ENCODE measurements at places on chromosomes 6 and 20. TPM values are rescaled to one million over a fixed set of nuclear protein-coding genes. Genes with fewer than 3 reads are reported as not detected.

- no peak overlapping the region for H3K27ac ChIP-seq
- DNase-seq = no peak
- H3K4me1 ChIP-seq = peaks cover 10% of the 10 kb centered on the region
- no peaks in the 10 kb centered on the region for H3K36me3 ChIP-seq
Observed at GRCh38 chr6:144335311-144335861, 50.3 kb downstream of the UTRN start.

GRCh38 chr20:46206025-46206424 lies 87.9 kb downstream of the CD40 start:
- H3K4me3 ChIP-seq = no peak overlapping the region

DNA sequence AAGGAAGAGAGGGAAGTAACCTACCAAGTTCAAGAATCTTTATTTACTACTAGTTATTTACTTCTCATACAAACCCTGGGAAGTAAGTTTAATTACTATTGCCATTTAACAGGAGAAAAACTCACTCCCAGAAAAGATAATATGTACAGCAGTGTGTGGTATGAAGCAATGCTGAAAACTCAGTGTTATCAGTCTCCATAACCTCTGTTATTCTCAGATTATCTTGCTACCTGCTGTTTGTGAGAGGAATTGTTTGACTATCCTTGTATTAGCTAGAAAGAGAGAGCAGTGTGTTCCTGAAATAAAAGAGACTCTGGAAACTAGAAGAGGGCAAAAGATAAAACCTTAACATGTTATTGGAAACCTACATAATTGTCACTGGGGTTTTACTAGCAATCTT lies 38.2 kb downstream of the ADGRB3 start:
- no peak overlapping the region for H3K4me3 ChIP-seq
- no peaks in the 10 kb centered on the region for H3K4me1 ChIP-seq
- no peak overlapping the region for H3K27ac ChIP-seq
- H3K36me3 ChIP-seq = no peaks in the 10 kb centered on the region
- no peak for DNase-seq

GRCh38 chr6:106790935-106791334 lies 161.6 kb downstream of the QRSL1 start:
- H3K4me3 ChIP-seq = no peak overlapping the region
- no peaks in the 10 kb centered on the region for H3K27me3 ChIP-seq
- no peaks in the 10 kb centered on the region for H3K4me1 ChIP-seq
- no peak overlapping the region for H3K27ac ChIP-seq
- DNase-seq = no peak

- no peaks in the 10 kb centered on the region for H3K27me3 ChIP-seq
- no peak overlapping the region for H3K27ac ChIP-seq
- H3K36me3 ChIP-seq = peaks cover 3% of the 10 kb centered on the region
Observed at GRCh38 chr6:56582236-56582635, 60.5 kb downstream of the DST start.

NMBR gene
- total RNA-seq = not detected

- H3K4me3 ChIP-seq = no peak within 1 kb of the TSS
- H3K27me3 ChIP-seq = no peaks in the 10 kb centered on the region
- H3K36me3 ChIP-seq = no peaks in the 10 kb centered on the region
- no peak for DNase-seq
Observed at GRCh38 chr20:46550461-46550860, at the start of gene OCSTAMP. Gene OCSTAMP (minus strand): TSS chr20:46550654. CDS start chr20:46550560, 94 bp downstream.

DNA sequence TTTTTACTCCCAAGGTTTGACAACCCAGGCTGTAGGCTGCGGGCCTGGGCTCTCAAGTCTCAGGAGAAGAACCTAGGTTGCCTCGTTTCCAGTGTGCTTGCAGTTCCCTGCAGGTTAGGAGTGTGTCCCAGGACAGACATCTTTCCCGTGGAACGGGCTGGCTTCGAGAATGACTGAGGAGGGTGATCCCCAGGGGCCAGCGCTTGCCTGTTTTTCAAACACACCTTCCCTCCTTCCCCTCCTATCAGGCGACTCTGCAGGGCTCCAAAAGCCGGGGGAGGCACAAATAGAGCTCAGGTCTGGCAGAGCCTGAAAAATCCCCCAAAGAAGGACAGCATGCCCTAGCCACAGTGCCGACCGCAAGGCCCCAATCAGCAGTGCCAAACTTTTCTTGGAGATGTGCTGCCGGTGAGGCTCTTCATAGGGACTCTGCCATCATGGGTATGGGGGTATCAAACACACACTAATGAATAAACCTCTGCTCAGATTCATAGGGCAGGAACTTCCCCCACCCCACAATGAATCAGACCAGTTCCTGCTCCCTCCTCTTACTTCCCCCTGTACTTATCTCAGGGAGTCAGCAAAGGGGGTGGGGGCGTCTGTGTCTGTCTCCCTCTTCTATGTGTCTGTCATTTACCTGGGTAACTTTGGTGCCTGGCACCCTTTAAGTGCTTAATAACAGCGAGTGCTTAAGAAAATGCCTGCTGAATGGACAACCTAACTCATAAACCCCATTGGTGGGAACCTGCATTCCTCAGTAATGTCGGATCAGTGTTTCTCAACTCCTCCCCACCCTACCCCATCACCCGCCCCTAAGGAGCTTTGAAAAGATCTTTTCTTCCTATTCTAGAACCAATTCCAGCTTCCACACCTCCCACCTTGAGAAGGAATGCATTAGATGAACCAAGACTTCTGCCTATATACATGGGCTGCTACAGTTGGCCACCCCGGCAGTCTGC lies 1.6 kb downstream of the KCNG1 start:
- no peaks in the 10 kb centered on the region for H3K27me3 ChIP-seq
- peaks cover 37% of the 10 kb centered on the region for H3K4me1 ChIP-seq
- peaks cover 14% of the 10 kb centered on the region for H3K36me3 ChIP-seq
- DNase-seq = peak; percentile 42
- peak overlapping the region; percentile 79 for H3K27ac ChIP-seq

PREX1 gene
- 3.5 TPM for total RNA-seq

NKX2-2 gene
- not detected for total RNA-seq

CLPSL2 gene
- not detected for total RNA-seq

- no peaks in the 10 kb centered on the region for H3K27me3 ChIP-seq
- no peak for DNase-seq
- no peak overlapping the region for H3K4me3 ChIP-seq
- H3K4me1 ChIP-seq = no peaks in the 10 kb centered on the region
- no peak overlapping the region for H3K27ac ChIP-seq
Observed at GRCh38 chr6:15194453-15194852, 51.4 kb upstream of the JARID2 start.

FAM209B gene
- total RNA-seq = 0.60 TPM

SLC26A8 gene
- not detected for total RNA-seq

FAM229B gene
- 31.8 TPM for total RNA-seq

- DNase-seq = peak; percentile 70
- peak overlapping the region; percentile 95 for H3K27ac ChIP-seq
- H3K27me3 ChIP-seq = no peaks in the 10 kb centered on the region
- H3K36me3 ChIP-seq = no peaks in the 10 kb centered on the region
- peak overlapping the region; percentile 98 for H3K4me3 ChIP-seq
Observed at GRCh38 chr6:11231564-11232192, 790 bp downstream of the NEDD9 start.

DNA sequence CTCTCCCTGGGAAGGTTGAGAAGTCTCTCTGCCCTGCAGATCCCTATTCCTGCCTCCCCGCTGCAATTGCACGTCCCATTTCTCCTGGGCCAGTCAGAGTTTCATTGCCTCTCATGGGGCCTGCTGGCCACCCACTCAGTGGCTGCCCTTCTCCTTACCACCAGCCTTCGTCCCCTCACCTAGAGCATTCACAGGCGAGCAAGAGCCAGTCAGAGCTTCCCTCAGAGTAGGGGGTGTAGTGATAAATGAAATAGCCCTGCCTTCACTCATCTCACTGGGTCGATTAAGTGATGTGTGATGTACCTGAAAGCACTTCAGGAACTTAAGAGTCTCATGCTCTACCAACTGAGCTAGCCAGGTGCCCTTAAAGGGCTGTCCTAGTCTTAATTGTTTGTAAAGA lies 52.0 kb upstream of the FANCE start:
- no peak overlapping the region for H3K27ac ChIP-seq
- H3K4me3 ChIP-seq = no peak overlapping the region
- H3K36me3 ChIP-seq = peaks cover 2% of the 10 kb centered on the region
- H3K4me1 ChIP-seq = peaks cover 14% of the 10 kb centered on the region

DNA sequence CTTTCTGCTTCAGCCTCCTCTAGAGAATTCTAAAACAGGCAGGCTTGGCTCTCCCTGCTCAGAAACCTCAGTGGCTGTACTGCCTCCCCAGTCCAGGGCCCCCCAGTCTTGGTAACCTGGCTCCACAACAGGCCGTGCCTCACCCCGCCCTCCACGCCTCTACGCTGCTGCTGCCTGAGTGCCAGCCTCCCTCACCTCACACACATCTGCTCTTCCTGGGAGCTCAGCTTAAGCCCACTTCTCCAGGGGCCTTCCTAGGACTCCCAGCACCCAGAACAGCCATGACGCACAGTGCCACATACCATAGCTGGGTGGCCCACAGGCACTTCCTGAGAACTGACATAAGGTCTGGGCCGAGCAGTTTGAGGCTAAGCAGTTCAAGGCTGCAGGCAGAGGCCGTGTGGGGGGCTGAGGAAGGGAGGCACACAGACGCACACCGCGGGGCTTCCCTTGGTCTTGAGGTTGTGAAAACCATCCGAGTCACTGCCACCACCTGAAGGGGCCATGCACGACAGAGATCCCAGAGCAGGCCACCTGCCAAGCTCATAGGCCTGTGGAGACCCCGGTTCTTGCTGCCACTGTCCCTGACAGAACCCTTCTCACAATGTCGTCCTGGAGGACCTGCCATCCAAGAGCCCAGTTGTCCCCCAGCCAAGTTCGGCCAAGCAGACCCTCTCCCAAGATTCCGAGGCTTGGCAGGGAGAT lies 42.6 kb downstream of the DSTN start:
- peaks cover 29% of the 10 kb centered on the region for H3K36me3 ChIP-seq
- DNase-seq = peak; percentile 47
- H3K4me3 ChIP-seq = no peak overlapping the region
- peaks cover 13% of the 10 kb centered on the region for H3K4me1 ChIP-seq

SEMG1 gene
- total RNA-seq = not detected

DNA sequence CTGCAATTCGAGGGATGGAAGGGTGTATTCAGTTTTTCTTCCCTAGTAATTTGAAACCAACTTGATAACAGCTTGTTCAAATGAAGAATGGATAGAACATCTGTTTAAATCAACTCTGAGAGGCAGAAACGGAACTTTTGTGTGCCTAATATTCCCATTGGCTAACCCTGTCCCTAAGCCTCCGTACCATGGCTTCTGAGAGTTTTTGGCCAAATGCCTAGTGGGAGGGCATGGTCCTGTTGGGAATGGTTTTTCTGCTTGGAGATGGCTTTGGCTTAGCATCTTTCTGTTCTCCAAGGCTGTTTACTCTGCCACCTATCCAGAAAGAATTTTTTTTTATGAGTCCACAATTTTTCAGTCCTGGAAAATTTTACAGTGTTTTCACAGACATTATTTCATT lies 126.7 kb upstream of the MLIP start:
- H3K36me3 ChIP-seq = no peaks in the 10 kb centered on the region
- no peak for DNase-seq
- peaks cover 40% of the 10 kb centered on the region for H3K4me1 ChIP-seq
- peak overlapping the region; percentile 89 for H3K27ac ChIP-seq
- H3K4me3 ChIP-seq = peak overlapping the region; percentile 21

- no peaks in the 10 kb centered on the region for H3K4me1 ChIP-seq
- no peaks in the 10 kb centered on the region for H3K27me3 ChIP-seq
- no peak for DNase-seq
- no peaks in the 10 kb centered on the region for H3K36me3 ChIP-seq
- no peak overlapping the region for H3K4me3 ChIP-seq
- no peak overlapping the region for H3K27ac ChIP-seq
Observed at GRCh38 chr6:167266830-167267555, 24.1 kb upstream of the UNC93A start.

GRCh38 chr6:20173833-20174792 lies 38.2 kb downstream of the MBOAT1 start:
- no peak overlapping the region for H3K4me3 ChIP-seq
- no peaks in the 10 kb centered on the region for H3K36me3 ChIP-seq
- no peak overlapping the region for H3K27ac ChIP-seq
- H3K4me1 ChIP-seq = no peaks in the 10 kb centered on the region
- no peak for DNase-seq
- no peaks in the 10 kb centered on the region for H3K27me3 ChIP-seq

DNA sequence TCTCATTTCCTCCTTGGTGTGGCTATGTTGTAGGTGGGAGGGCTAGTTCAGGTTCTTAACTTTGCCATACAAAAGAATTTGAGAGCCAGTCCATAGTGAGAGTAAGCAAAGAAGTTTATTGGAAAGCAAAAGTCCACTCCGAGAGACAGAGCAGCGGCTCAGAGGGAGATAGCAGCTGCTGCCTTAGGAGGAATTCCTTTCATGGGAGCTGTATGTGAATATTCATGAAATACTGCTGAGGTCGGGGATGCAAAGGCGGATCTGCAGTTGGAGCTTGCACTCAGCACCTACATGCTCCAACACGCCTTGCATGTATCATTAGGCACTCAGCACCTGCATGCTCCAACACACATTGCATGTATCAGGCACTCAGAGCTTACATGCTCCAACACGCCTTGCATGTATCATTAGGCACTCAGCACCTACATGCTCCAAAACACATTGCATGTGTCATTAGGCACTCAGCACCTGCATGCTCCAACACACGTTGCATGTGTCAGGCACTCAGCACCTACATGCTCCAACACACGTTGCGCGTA lies 54.9 kb downstream of the CDH4 start:
- no peaks in the 10 kb centered on the region for H3K4me1 ChIP-seq
- H3K27ac ChIP-seq = no peak overlapping the region
- no peaks in the 10 kb centered on the region for H3K36me3 ChIP-seq
- H3K27me3 ChIP-seq = no peaks in the 10 kb centered on the region
- DNase-seq = no peak
- no peak overlapping the region for H3K4me3 ChIP-seq

UNC93A gene
- total RNA-seq = not detected

DNA sequence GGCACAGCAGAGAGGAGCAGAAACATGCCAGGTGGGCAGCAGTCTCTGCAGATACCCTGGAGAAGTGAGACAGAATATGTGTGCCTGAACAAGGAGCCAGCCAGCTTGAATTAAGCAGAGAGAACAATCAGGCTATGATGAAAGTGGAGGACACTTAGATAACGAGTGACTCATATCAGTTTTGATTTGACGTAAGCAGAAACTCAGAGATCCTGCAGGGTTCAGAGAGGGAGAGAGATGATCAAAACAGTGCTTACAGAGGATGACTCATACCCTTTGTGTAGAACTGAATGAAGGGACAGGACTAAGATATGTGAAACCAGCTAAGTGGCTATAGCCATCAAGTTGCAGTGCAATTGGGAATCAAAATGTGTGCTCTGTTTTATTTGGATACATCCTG lies 300.7 kb downstream of the TENT5A start:
- no peak overlapping the region for H3K27ac ChIP-seq
- no peaks in the 10 kb centered on the region for H3K27me3 ChIP-seq
- H3K4me1 ChIP-seq = no peaks in the 10 kb centered on the region
- peak; percentile 93 for DNase-seq
- H3K36me3 ChIP-seq = no peaks in the 10 kb centered on the region

GRCh38 chr20:44711237-44711636 lies 3.9 kb upstream of the CCN5 start:
- no peak overlapping the region for H3K27ac ChIP-seq
- DNase-seq = no peak
- peaks cover 15% of the 10 kb centered on the region for H3K27me3 ChIP-seq
- H3K4me1 ChIP-seq = peaks cover 7% of the 10 kb centered on the region

Measured in astrocyte (in vitro differentiated cells and primary cell).